Sigmoid colon (tissue), 7 donors: ENCODE measurements at places on chromosomes 16 and 17. TPM values are rescaled to one million over a fixed set of nuclear protein-coding genes. Genes with fewer than 3 reads are reported as not detected.

GRCh38 chr17:50027881-50028735, 27.8 kb upstream of the ITGA3 start:
- DNase-seq: no peak

DNA sequence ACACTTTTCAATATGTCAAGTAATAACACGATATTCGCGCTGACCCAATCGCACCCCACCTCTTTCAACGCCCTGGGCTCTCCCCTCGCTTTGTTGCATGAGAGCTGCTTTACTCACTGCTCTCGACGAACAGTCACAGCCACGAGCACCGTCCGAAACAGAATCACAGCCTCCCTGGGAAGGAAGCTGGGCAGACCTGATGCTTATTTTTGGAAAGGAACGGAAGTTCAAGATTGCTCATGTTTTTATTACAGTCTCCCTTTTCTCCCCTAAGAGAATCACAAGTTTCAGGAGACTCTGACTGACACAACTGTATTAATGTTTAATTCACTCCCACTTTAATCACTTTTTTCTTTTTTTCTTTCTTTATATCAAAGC, 67.8 kb downstream of the ANKRD11 start:
- no peak for DNase-seq

- no peak for DNase-seq
Measured at GRCh38 chr17:58557981-58558380, 43.5 kb upstream of the MTMR4 start.

GRCh38 chr16:9978160-9978725, 204.0 kb downstream of the GRIN2A start:
- DNase-seq: no peak

- no peak for DNase-seq
Measured at GRCh38 chr17:40664582-40665333, at the start of gene KRT222. Gene KRT222, minus strand, starts transcription at chr17:40665177. Its CDS starts 78 bp downstream, at chr17:40665099.

- DNase-seq: peak; percentile 39
Measured at GRCh38 chr17:49592263-49592662, 16.6 kb downstream of the NXPH3 start.

- no peak for DNase-seq
Measured at GRCh38 chr16:11670171-11671131, 2.2 kb downstream of the SNN start.

DNA sequence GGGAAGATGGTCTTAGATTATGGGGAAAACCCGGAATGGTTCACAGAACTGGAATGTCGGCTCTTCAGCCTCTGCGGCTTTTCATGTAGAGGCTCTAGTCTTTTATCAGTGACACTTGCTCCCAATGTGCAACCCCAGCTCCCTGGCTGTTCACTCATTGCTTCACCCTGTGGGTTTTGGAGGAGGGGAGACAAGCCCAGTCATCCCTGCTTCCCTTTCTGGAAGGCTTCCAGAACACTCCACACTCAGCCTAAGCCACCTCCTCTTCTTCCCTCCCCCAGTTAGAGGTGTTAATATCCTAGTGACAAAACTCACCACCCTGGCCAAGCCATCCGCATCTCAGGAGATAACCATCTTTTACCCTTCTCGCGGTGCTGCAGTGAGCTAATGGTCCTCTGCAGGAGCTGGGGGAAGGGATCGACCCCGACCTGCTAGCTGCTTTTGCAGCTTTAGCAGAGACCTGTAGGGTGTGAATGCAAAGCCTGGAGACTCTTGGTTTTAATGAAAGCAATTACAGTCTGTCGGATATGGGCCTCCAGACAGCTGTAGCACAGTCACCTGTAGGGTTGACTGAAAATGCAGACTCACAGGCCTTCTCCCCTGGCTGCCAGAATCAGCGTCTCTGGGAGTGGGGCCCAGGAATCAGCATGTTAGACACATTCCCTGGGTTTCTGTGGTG, 24.3 kb upstream of the LASP1NB start:
- DNase-seq: no peak

DNA sequence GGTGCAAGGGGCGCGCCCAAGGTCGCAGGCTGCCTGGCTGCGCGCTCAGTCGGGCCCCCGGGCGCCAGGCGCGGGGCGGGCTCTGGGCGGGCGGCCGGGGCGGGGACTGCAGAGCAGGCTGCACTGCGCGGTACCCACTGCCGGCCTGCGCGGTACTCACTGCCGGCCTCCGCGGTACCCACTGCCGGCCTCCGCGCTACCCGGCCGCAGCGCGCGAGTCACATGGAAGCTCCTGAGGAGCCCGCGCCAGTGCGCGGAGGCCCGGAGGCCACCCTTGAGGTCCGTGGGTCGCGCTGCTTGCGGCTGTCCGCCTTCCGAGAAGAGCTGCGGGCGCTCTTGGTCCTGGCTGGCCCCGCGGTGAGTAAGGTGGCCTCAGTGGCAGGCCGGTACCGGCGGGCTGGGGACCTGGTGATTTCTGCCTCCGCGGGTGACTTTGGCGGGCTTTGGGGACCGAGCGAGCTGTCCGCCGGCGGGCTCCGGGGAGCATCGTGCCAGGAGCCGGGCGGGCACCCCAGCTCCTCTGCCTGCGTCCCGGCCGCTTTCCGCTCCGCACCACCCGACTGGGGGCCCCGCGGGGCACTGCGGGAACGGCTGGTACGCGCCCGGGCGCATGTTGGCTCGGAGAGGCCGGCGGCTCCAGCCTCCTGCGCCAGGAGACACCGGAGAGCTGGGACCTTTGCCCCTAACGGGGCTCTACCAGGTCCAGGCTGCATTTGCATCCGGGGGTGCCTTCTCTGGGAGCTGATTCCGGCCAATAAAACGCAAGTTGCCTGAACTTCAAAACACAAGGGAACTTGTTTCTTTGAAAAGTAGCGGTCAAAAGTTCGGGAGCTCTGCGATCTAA, at the start of gene SLC47A1:
Gene SLC47A1 (plus strand): TSS at position 137 of the 844 bp plus-strand sequence. CDS start 86 bp downstream, at position 223.
- no peak for DNase-seq

- DNase-seq: no peak
Measured at GRCh38 chr16:88978608-88979346, 1.8 kb upstream of the CBFA2T3 start.

GRCh38 chr17:7932483-7932891, 481 bp downstream of the CNTROB start:
- peak; percentile 78 for DNase-seq

DNA sequence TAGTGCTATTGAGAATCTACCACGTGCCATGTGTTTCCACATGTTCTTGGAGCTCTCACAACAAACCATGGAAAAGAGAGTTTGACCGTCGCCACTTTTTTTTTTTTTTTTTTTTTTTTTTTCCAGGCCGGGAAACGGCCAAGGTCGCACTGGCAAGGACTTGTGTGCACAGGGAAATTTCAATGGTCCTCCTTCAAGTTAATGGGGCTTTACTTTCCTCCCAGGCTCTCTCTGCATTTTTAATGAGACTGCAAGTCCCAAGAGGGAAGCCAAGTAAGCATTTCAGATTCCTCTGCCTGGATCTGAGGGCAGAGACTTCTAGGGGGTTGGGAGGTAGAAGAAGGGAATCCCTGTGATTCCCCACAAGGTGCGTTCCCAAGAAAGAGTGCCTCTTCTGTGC, 94.7 kb upstream of the MPHOSPH6 start:
- DNase-seq: no peak

GRCh38 chr17:76738468-76738850, 540 bp downstream of the MFSD11 start:
- peak; percentile 33 for DNase-seq

DNA sequence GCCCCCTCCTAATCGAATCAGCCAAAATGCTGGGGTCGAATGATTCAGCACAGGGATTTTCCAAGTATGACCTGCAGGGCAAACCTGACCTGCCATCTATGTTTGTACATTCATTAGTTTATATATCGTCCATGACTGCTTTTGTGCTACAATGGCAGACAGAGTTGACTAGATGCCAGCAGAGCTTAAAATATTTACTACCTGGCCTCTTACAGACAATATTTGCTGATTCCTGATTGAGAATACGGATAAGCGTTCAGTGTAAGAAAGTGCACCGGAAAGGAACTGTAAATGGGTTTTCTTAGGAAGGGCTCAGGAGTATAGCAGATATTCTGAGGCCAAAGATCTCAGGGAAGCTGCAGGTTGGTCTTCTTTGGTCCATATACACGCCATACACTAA, 11.7 kb upstream of the TOM1L1 start:
- DNase-seq: no peak

- no peak for DNase-seq
Measured at GRCh38 chr16:88533381-88533917, 36.8 kb upstream of the ZC3H18 start.

DNA sequence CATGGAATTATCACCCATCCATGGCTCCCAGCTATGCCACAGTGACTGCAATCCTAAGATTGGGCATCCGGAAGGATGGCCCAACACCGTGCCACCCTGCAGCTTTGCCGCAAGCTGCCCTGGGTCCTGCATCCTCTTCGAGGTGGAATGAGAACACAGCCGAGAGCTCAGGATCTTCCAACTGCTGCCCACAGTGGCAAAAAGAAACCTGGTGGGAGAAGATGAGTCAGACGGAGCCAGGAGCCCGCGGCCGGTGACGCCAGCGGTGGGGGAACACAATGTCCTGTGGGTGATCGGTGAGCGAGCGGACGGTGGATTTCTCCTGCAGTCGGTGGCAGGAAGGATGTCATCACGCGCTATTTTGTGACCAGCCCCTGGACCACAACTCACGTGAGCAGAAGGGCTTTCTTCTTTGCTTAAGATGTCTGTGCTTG, 20.1 kb downstream of the CD7 start:
- DNase-seq: peak; percentile 97

DNA sequence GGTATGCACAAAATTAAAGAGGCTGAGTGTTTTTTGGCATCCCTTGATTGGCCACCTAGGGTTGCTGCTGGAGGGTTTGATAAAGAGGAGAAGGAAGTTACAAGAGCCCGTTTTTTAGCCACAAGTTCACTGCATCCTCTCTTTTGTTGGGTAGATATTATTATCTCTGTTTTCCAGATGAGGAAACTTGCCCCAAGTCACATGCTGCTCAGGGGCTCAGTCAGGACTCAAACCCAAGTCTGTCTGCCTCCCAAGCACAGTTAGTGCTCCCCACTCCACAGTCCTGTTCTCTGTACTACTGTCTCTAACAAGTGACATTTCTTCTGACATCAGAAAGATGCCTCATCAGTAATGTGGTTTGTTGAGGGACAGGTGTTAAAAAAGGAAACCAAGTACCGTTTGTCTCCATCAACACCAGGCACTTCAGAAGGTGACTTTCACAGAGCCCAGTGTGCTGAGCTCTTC, 1.4 kb downstream of the NT5M start:
- no peak for DNase-seq

DNA sequence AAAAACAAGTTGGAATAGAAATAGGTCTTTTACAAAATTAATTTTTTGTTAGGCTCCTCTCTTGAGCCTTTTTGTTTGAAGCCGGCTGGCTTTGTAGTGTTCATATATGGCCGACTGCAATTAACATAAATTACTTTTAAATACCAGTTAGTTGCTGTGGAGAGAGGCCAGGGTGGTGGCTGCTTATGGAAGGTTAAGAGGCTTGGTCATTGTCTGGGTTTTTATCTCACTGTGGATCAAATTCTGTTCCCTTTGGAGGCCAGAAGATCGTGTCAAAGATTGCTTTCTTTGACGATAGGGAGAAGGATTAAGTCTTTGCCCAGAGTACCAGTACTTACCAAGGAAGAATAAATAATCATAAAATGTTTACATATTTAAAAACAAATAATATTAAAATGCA, 39.9 kb downstream of the MSI2 start:
- DNase-seq: no peak

- DNase-seq: no peak
Measured at GRCh38 chr16:24291932-24292331, 35.8 kb downstream of the CACNG3 start.

- no peak for DNase-seq
Measured at GRCh38 chr16:57489229-57489628, 2.9 kb upstream of the DOK4 start.

DNA sequence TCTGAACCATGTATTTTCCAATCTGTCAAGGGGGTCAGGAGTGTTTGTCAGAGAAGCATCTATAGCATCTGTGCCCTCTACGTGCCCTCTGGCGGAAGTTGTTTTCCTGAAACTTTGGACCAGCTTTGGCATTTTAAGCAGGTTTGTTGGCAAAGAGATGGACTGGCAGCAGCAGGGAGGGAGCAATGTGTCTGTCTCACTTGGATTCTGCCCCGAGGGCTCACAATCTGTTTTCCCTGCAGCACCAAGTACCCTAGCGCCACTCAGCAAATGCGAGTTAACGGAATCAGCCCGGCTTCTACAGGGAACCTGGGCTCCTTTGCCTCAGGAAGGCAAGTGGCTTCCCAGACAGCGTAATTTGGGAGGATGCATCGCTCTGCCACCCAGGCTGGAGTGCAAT, 17.4 kb downstream of the DUSP14 start:
- DNase-seq: no peak

DNA sequence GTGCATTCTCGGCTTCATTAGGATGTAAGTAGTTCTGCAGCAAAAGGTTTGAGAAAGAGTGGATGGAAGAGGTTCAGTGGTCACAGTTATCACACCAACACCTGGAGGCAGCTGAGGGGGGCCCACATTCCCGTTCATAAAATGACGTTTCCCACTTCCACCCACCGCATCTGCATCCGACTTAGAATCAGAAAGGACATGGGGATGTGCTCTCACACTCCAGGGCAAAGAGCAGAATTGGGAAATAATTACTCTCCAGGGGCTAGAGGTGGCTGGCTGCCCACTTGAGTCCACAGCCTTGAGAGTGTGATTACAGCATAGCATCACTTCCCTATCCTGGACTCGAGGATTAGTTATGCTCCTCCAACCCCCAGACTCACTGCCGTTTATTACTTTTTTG, 122.0 kb downstream of the CPPED1 start:
- DNase-seq: no peak

- peak; percentile 75 for DNase-seq
Measured at GRCh38 chr17:19370493-19370960, 7.8 kb upstream of the MAPK7 start.

GRCh38 chr16:85615852-85616606, 2.9 kb downstream of the GSE1 start:
- DNase-seq: peak; percentile 91

The RNFT1 gene
- polyA plus RNA-seq: 10.2 TPM

The KRT24 gene
- 5.4 TPM for polyA plus RNA-seq

The AOC3 gene
- 3.5 TPM for polyA plus RNA-seq

The ACSM2A gene
- polyA plus RNA-seq: 0.06 TPM

The MIS12 gene
- 12.0 TPM for polyA plus RNA-seq

The CCL16 gene
- polyA plus RNA-seq: not detected

The PRCD gene
- 4.8 TPM for polyA plus RNA-seq

The BRIP1 gene
- polyA plus RNA-seq: under 0.01 TPM

The EVPLL gene
- polyA plus RNA-seq: 0.28 TPM

The MPP3 gene
- polyA plus RNA-seq: 1.2 TPM

The MAPT gene
- not detected for polyA plus RNA-seq

The CCL8 gene
- polyA plus RNA-seq: 2.5 TPM

The ABCA10 gene
- polyA plus RNA-seq: 1.9 TPM

The TERB1 gene
- polyA plus RNA-seq: not detected

The CDYL2 gene
- 1.9 TPM for polyA plus RNA-seq

The KRTAP1-1 gene
- not detected for polyA plus RNA-seq

The CACNG1 gene
- polyA plus RNA-seq: not detected

The PRAC2 gene
- 7.2 TPM for polyA plus RNA-seq

The TBC1D26 gene
- polyA plus RNA-seq: 0.10 TPM
